Stimulated activated CD8-positive, alpha-beta memory T cell treated with anti-CD3 and anti-CD28 coated beads, Interleukin-4, amount 100 ng/mL, for 24 hours (primary cell): ENCODE measurements at places on chromosomes 4 and X.

DNA sequence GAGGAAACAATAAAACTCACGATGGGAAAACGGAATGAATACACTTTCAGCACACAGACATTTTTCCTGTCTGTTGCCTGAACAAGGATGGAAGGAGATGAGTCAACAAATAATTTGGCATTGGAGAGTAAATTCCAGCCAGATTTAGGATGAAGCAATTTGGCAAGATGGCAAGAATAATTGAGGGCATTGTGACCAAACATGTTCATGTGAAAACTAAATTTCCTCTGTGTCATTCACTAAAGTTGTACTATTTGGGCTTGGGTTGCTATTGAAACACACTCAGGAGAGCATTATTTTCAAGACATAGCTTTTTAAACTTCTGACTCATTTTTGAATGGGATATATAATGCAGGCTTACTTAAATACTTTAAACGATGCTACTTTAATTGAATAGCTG is 1614.4 kb downstream of the PCDH19 start:
- DNase-seq = no peak

DNA sequence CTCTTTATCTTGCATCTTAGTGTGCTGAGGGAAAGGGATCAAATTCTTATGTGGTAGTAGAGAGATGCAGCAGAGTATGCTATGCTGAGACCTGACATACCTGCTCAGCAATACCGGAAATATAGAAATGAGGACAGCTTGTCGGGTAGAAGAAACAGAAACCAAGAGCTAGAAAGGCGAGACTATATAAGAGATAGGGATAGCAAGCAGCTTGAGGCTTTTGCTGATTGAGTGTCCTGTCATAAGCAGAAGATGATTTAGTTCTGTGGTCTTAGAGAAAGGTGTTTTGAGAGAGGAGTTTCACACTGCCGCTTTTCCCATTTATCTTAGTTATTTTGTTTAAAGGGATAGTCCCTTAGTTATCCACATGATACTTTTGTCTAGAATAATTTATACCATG is 31.7 kb downstream of the USP9X start:
- no peak for DNase-seq

DNA sequence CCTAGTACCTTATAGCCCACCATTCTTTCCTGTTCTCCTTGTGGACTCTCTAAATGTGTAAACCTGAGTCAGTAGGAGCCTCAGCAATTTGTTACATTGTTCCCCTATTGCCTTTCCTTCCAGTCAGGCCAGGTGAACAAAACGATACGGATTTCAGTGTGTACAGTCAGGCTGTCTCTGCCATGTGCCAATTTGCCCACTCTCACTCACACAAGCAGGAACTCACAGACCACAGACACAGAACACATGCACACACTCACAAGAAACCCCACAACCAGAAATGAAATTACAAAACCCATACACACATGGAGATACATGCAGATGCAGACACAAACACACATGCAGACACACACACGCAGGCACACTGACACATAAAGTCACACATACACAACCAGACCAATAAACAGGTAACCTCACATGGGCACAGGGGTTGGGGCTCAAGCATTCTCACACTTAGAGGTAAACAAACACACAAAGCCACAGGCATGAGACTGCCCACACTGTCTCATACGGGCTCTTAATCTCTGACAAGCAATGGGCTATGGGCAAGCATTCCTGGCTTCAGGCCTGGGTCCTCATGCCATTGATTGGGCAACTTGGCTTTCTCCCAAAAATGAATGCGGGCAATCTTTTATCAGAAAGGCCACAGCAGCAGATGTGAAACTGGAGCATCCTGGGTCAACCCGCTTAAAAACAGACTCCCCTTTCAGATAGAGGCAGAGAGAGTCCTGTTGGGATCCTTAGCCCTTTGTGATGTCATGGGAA is 68.7 kb downstream of the NBDY start:
- no peak for DNase-seq

DNA sequence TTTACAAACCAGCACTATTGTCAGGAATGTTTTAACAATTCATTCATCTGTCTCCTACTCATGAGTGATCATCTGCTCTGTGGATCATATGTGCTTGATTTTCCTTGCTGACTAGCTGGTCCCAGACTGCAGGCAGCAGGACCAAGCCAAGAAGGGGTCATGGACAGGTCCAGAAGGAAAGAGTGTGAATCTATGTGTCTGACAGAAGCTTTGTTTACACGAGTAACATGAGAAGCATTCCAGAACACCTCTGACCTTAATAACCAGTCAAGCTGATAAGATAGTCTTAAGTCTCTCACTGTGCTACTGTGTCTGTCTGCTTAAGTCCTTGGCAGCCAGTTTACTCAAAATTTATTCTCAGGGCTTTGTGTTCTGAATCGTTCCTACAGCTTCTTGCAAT is 39.0 kb downstream of the GUCY1A1 start:
- DNase-seq = no peak

DNA sequence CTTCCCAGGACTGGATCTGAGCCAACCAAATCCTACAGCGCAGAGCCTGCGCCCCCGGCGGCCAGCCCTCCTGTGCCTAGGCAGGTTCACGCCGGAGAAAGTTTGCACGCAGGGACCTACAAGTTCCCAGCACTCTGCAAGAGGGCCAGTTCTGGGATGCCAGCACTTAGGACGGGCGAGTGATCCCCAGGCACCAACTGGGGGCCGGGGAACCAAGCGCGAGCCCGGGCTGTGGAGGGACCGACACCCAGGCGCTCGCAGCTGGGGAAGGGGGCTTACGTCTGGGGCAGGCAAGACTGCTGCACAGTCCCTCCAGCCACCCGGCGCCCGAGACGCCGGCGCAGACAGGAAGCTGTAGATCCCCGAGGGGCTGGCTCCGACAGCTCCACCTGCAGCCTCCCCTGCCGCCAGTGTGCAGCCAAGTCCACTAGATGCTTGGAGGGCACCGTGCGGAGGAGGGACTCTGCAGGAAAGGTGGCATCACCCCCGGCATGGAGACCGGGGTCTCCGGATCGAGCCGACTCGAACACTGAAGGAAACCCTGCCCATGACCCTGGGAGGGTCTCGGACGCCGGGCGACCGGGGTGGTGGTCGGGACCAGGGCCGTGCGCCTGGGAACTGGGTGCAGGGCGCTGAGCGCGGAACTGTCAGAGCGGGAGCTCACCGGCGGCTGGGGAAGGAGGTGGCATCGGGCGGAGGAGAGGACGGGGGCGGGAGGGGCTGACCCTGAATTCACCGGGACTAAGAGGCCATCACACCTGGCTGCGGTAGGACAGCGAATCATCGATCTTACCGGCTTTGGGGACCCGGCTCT is 566 bp downstream of the CORIN start:
- no peak for DNase-seq

- no peak for DNase-seq
Observed at GRCh38 chrX:103518571-103518970, 718 bp downstream of the RAB40A start.

DNA sequence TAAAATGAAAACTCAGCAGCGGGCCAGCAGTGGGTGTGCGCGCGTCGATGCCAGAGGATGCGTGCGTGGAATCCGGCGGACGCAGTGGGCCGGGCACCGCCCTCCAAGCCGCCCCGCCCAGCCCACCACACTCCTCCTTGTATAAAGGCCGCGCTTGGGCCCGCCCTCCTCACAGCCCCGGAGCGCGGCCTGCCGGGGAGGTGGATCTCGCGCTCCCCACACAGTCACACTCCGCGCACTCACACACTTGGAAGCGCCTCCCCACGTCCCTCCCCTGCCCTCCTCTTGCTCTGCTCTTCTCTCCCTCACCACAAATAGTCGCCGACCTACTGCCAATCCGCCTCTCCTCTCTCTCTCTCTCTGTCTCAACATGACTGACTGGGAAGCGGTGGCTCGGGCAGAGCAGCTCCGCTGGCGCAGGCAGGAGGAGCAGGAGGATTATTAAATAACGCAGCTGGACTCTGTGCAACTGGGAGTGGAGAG is at the start of gene CCSER1:
Gene CCSER1, plus strand, starts transcription at position 172 of the 483 bp plus-strand sequence.
- DNase-seq = no peak
